Right cardiac atrium (tissue), 5 donors: ENCODE measurements at places on chromosomes 16 and 17. TPM values are rescaled to one million over a fixed set of nuclear protein-coding genes. Genes with fewer than 3 reads are reported as not detected.
A peak's percentile ranks its signal among the peaks of the same experiment; 100 is the strongest.

DNA sequence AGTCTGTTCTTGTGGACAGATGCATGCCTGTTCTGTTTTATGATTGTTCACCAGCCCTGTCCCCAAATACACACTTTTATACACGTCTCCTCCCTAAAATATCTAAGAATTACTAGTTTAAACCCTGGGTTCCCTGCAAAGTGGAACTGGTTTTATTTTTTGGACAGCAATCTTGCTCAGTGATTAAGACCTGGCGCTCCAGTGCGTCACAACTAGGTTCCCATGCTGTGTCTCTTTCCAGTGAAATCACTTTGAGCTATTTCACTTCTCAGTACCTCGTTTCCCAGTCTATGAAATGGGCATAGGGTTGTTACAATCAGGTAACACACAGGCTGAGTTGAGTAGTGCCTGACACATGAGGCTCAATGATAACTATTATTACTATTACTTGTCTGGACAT is 1.1 kb downstream of the CEP20 start:
- DNase-seq: no peak

DNA sequence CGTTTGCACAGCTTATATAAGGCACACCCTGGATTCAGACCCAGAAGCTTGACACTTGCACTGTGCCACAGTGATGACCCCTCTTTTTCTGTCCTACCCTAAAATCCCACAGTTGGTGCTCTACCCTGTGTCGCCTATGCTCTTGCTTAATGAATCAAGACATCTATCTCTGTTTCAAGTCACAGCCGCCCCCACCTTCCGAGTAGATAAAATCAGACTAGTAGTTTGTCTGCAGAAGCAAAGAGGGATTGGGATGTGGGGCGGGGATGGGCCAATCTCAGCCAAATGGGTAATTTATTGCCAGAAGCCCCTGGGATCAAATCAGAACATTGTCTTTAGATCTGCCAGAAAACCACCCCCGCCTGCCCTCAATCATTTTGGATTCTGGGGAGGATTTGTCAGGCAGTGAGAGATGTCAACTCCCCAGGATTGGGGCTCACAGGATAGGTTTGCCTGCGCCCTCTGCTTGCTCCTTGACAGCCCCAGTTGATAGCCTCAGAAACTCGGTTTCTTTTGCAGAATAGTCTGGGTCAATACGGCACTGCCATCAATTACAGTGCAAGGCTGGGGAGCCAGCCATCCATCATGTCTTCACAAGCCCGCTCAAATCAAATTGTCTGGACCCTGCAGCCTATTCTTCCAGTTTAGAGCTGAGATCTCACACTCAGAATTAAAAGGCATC is 520.8 kb downstream of the GRIN2A start:
- no peak for DNase-seq

Gene LRRC36
- total RNA-seq: 0.42 TPM

GRCh38 chr17:38421171-38421841 is 7.0 kb upstream of the ARHGAP23 start:
- peak; percentile 75 for DNase-seq

GRCh38 chr16:15739950-15740349 is 89.9 kb downstream of the NDE1 start:
- no peak for DNase-seq

DNA sequence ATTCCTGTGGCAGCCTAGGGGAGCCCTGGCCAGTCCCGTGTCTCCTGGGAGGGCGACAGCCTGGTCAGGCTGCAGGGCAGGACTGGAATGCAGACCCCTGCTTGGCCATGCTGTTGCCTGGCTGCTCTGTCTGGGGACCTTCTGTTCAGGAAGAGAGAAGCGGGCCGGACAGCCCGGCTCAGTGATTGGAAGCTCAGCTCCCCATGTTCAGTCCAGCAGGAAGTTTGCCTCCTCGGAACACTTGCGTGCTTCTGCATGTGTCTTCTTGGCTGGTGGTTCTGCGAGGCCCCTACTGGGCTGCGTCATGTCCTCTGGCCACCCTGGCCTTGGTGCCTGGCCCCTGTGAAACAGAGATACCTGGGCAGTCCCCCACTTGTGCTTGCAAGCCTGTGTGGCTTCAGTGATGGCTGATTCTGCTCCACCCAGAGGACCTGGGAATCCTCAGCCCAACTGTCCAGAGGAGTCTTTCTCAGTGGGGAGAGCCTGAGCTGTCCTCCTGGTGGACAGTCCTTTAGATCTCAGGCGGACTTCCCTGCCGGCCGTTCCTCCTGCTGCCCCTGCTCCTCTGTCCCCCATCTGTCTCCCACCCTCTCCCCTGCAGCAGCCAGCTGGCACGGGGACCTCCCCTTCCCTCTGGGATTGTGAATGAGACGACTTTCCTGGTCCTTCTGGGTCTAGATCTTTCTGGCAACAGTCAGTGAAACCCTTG is 279.5 kb downstream of the SEC14L1 start:
- DNase-seq: no peak

- peak; percentile 70 for DNase-seq
Observed at GRCh38 chr16:2275476-2276367, 7.8 kb upstream of the RNPS1 start.

GRCh38 chr17:17751489-17752088 is 70.3 kb downstream of the RAI1 start:
- DNase-seq: no peak

DNA sequence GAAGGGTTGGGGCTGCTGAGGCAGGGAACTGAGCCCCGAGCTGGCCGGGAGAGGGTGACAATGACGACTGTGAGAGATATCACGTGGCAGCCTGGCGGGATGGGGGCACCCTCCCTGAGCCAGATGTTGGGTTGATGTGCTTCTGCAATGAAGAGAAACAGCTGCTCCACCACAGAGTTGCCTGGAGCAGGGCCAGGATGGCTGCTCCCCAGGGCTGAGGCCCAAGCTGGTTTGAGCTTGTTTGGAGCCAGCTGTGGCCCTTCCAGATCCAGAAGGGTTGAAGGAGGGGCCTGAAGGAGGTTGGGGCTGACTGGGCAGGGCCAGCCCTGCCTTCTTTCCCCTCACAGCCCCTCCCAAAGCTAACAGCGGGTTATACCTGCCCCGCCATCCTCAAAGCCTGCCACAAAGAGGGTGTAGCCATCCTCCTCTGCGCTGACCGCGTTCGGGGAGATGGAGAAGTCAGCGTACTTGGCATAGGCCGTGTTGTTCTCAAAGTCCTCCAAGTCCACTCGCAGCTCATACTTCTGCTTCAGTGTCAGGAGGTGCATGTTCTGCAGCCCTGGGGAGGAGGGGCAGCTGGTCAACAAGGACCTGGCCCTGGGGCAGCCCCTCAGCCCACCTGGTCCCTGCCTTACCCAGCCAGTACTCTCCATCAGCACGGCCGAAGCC is 2.1 kb downstream of the MFAP4 start:
- peak; percentile 92 for DNase-seq

Gene IL17C
- not detected for total RNA-seq

- DNase-seq: peak; percentile 86
Observed at GRCh38 chr17:41648411-41649195, 24.2 kb upstream of the KRT17 start.

GRCh38 chr16:70380919-70381603 is 34.4 kb downstream of the DDX19A start:
- DNase-seq: peak; percentile 98

Gene SLC16A6
- total RNA-seq: 0.45 TPM

Gene SDR42E2
- total RNA-seq: not detected
